SW480 (cell line): ENCODE measurements at places on chromosomes 5 and 9.

GRCh38 chr5:180590543-180591310 is 572 bp downstream of the SCGB3A1 start:
- DNase-seq, result no peak

DNA sequence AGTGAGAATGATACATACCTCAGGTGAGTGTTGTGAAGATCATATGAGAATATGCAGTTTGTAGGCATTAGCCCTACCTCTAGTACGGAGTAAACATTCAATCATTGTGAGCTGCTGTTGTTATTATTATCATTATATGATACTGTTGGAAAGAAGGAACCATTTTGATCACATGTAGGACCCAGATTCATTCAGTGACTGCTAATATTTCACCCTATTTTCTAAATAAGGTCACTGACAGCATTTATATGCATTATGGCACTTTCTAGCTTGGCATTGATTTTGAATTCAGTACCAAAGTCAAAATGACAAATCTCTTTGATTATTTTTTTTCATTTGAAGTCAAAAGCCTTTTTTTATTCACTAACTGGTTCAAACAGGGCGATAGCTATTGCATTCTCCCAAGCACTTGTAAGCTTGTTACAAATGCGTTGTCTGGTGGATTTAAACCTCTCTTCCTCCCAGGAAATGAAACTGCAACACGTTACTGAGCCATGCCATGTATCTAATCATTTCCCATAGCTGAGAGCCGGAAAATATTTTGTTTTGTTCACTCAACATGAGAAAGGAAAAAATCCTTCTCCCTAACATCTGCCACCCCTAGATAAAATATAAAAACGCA is 320.8 kb upstream of the SGCD start:
- DNase-seq, result no peak

DNA sequence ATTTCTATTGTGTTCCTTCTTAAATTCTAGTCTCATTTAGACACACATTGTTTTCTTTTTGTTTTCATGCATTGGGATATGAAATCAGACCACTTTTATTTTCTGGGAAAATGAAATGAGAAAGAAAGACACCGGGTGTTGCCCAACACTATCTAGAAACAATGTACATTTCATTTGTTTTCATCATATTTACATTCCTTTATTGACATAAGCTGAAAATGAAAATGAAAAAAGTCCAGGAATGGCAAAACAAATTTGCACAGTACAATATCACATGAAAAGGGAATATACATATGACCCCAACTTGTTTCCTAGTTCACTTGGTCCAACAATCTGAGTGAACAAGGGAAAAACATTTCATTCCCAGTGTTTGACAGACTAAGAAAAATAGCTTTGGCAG is 20.7 kb downstream of the IFNE start:
- no peak for DNase-seq

- DNase-seq, result peak; percentile 79
Measured at GRCh38 chr5:141560151-141560550, 58.6 kb downstream of the DIAPH1 start.

GRCh38 chr5:65066387-65067146 is 297.8 kb downstream of the CWC27 start:
- no peak for DNase-seq

- no peak for DNase-seq
Measured at GRCh38 chr5:170523142-170523551, 19.3 kb downstream of the KCNIP1 start.

- DNase-seq, result no peak
Measured at GRCh38 chr5:170338933-170339779, 41.6 kb upstream of the LCP2 start.

- peak; percentile 42 for DNase-seq
Measured at GRCh38 chr9:132042324-132042723, 37.3 kb downstream of the MED27 start.
